Trophoblast cell (in vitro differentiated cells and primary cell): ENCODE measurements at places on chromosomes 3 and 15.

DNA sequence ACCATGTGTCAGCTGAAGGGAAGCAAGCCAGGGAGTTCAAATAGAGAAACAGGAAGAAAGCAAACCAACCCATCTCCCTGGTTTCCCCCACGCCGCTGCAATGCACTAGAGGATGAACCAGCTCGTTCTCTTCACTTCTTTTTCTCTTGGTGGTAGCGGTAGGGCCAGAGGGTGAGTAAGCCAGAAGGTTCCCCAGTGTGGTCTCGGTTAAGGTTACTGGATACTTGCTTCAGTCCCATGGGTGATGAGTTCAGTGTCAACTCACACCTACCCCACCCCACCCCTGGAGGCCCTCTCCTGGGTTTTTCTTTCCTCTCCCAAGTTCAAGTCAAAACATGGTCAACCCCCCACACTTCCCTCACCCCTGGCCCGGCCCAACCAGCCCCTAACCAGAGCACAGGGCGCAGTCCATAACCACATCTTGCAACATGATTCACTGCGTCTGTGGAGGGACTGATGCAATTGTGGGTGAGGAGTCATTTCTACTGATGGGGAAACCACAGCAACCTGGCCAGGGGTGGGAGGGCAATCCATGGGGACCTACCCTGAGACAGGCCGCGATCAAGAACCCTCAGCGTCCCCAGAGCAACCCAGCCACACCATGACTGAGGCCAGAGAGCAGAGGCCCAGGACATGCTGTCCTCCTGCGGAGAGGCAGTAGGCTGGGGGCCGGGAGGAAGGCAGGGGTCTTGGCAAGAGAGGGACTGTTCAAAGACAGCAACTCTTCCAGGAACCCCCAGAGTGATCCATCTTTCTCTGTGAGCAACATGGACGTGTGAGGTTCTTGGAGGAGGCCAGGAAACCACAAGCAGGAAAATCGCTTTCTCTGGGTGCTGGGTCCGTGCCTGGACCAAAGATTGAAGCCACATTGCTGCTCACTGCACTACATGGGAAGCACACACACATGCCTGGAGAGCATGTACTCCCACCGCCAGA, 276.6 kb downstream of the UACA start:
- DNase-seq = peak; percentile 75
- no peaks in the 10 kb centered on the region for H3K4me1 ChIP-seq
- no peaks in the 10 kb centered on the region for H3K36me3 ChIP-seq
- H3K27me3 ChIP-seq = no peaks in the 10 kb centered on the region
- H3K27ac ChIP-seq = no peak overlapping the region

GRCh38 chr3:46673151-46674030, 20.1 kb downstream of the ALS2CL start:
- H3K27ac ChIP-seq = no peak overlapping the region
- no peak for DNase-seq
- H3K4me1 ChIP-seq = no peaks in the 10 kb centered on the region
- peaks cover 4% of the 10 kb centered on the region for H3K36me3 ChIP-seq

- H3K4me3 ChIP-seq = no peak overlapping the region
- DNase-seq = peak; percentile 14
- H3K4me1 ChIP-seq = no peaks in the 10 kb centered on the region
- H3K27me3 ChIP-seq = no peaks in the 10 kb centered on the region
- no peaks in the 10 kb centered on the region for H3K36me3 ChIP-seq
- H3K27ac ChIP-seq = no peak overlapping the region
These were observed 532.8 kb upstream of the TGFBR2 start for GRCh38 chr3:30073622-30074021.

DNA sequence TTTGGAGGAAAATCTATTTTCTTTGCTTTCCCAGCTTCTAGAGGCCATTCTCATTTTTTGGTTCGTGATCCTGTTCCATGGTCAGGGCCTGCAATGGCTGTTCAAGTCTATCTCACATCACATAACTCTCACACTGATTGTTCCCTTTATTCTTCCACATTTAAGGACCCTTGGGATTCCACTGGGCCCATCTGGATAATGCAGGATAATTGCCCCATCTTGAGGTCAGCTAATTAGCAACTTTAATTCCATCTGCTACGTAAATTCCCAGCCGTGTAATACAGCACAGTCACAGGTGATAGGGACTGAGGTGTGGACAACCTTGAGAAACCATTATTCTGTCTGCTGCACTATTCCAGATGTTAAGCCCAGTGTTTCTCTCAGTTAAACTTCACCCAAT, 311.6 kb upstream of the CNTN4 start:
- H3K4me1 ChIP-seq = no peaks in the 10 kb centered on the region
- H3K27me3 ChIP-seq = no peaks in the 10 kb centered on the region
- no peak overlapping the region for H3K27ac ChIP-seq

DNA sequence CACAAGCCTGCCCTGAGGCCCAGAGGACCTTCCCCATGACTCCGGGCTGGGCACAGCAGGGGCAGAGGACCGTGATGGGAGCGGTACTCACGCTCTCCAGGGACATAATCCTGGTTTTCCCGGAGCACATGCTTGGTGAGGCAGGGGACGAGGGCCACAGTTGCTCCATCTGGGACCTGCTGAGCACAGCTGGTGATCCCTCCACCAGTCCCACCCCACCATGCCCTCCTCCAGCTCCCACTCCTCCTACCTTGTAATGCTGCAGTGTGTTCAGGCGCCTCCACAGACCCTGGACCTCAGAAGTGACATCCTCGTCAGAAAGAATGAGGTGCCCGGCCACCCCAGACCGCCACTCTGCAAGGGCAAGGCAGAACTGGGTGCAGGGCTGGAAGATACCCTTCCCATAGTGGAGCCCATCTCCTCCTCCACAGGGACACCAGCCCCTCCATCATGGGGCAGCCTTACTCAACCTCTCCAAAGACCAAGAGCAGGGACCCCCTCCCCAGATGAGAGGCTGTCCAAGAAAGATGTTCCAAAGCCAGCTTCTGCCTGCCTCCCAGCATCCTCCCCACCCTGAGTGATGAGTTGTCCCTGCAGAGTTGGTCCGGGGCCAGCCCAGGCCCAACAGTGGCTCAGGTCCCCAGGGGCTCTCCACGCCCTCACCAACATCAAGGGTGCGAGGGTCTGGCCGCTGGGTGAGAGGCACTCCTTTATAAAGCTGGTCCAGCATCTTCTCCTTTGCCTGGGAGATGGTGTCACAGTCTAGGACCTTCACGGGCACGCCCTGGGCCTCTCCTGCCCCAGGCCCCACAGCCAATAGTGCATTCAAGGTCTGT, 19.5 kb downstream of the PLXNB1 start:
- no peak for DNase-seq
- H3K36me3 ChIP-seq = peaks cover 97% of the 10 kb centered on the region
- no peaks in the 10 kb centered on the region for H3K4me1 ChIP-seq
- H3K4me3 ChIP-seq = no peak overlapping the region
- H3K27me3 ChIP-seq = no peaks in the 10 kb centered on the region

DNA sequence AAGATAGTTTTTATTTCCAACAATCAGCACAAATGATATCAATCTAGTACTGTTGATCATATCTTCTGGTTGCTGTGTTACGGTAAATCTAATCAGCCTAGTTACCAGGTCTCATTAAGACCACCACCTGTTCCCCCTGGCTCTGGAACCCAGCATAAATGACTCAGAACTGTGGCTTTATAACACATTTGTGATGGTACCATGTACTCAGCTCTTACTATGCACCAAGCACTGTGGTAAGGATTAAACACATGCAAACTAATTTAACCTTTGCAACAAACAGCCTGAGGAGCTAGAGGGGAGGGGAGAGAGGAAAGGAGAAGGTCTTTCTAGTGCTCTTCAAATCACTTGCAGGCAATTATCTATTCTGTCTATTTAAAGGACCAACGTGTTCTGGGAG, 173.9 kb upstream of the LMCD1 start:
- H3K36me3 ChIP-seq = no peaks in the 10 kb centered on the region
- H3K4me3 ChIP-seq = no peak overlapping the region
- H3K27me3 ChIP-seq = no peaks in the 10 kb centered on the region
- no peak for DNase-seq
- H3K27ac ChIP-seq = no peak overlapping the region

GRCh38 chr15:73600413-73601335, 32.5 kb downstream of the NPTN start:
- H3K4me1 ChIP-seq = peaks cover 10% of the 10 kb centered on the region
- no peak for DNase-seq
- peak overlapping the region; percentile 16 for H3K27ac ChIP-seq
- no peaks in the 10 kb centered on the region for H3K36me3 ChIP-seq
- H3K4me3 ChIP-seq = no peak overlapping the region

DNA sequence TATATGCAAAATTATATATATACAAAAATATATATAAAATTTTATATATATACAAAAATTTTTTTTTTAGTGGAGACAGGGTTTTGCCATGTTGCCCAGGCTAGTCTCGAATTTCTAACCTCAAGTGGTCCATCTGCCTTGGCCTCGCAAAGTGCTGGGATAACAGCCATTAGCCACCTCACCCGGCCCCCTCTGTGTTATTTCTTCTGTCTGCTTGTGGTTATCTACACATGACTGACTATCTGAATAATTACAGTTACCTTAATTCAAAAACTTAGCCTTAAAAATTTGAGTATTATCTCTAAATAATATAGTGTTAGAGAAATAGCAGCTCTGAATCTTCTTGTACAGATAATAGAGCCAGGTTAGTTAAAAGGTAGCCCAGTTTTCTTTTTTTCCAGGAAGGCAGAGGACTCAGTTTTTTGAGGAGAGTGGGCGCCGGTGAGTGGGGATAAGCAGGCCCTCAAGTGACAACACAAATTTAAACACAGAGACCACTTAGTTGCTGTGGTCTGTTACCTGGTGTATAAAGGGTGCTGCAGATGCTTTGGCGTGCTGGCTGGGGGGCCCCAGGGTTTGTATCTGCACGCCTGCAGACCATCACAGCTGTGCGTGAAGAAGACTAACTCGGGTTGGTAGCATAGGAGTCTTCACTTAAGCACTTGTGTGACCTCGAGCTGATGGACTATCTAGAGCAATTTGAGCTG, 83.7 kb downstream of the TRAK1 start:
- H3K27me3 ChIP-seq = no peaks in the 10 kb centered on the region
- no peak for DNase-seq

- H3K4me1 ChIP-seq = no peaks in the 10 kb centered on the region
- H3K27ac ChIP-seq = no peak overlapping the region
- no peaks in the 10 kb centered on the region for H3K27me3 ChIP-seq
- DNase-seq = no peak
- H3K4me3 ChIP-seq = no peak overlapping the region
These were observed 158.2 kb upstream of the ARHGEF26 start for GRCh38 chr3:153963012-153963411.

- no peaks in the 10 kb centered on the region for H3K27me3 ChIP-seq
- H3K4me1 ChIP-seq = peaks cover 2% of the 10 kb centered on the region
- DNase-seq = peak; percentile 84
- no peak overlapping the region for H3K27ac ChIP-seq
- H3K36me3 ChIP-seq = peaks cover 23% of the 10 kb centered on the region
These were observed 31.5 kb upstream of the LDHAL6B start for GRCh38 chr15:59174835-59175831.

DNA sequence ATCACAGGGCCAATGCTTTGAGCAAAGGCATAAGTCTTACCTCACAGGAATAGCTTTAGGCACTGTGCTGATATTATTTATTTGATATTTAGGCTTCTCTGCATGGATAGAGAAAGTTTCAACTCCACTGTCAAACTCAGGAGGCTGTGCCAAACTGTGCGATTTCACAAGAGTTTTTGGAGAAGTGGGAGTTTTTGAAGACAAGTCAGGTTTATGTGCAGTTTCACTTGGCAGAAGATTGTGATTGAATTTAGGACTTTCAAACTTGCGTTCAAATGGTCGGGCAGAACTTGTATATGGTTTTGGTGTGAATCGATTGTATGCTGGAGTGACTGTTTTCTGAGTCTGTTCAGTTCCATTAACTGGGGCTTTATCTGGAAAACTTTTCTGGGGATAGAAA, 113.7 kb downstream of the TJP1 start:
- DNase-seq = no peak
- peaks cover 36% of the 10 kb centered on the region for H3K36me3 ChIP-seq
- H3K4me3 ChIP-seq = no peak overlapping the region
- H3K4me1 ChIP-seq = no peaks in the 10 kb centered on the region

DNA sequence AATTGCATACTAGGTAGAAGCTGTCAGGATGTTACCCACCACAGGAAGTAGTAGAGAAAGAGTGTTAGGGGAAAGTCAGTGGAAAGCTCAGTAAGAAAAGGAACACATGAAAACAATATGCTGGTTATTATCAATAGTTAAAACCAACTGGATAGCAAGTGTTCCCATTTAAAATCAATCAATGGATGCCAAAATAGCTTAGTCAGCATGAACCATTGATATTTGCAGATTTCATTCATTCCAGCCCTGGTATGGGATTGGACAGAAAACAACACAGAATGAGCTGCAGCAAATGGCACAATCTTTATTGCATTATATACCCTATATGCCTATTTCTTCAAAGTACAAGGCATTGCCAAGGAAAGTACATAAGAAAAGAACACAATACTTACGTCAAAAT, 293.7 kb downstream of the EPHA6 start:
- H3K27ac ChIP-seq = no peak overlapping the region
- no peaks in the 10 kb centered on the region for H3K36me3 ChIP-seq
- no peaks in the 10 kb centered on the region for H3K4me1 ChIP-seq
- H3K27me3 ChIP-seq = no peaks in the 10 kb centered on the region
- DNase-seq = no peak

GRCh38 chr15:52232327-52232726, 41.1 kb upstream of the GNB5 start:
- no peak overlapping the region for H3K27ac ChIP-seq
- H3K4me3 ChIP-seq = no peak overlapping the region
- H3K4me1 ChIP-seq = peaks cover 11% of the 10 kb centered on the region
- no peaks in the 10 kb centered on the region for H3K27me3 ChIP-seq

GRCh38 chr3:185387646-185388045, 24.7 kb downstream of the MAP3K13 start:
- H3K4me3 ChIP-seq = no peak overlapping the region
- no peaks in the 10 kb centered on the region for H3K36me3 ChIP-seq

- H3K27me3 ChIP-seq = no peaks in the 10 kb centered on the region
- H3K4me3 ChIP-seq = no peak overlapping the region
- DNase-seq = no peak
- no peak overlapping the region for H3K27ac ChIP-seq
- peaks cover 4% of the 10 kb centered on the region for H3K4me1 ChIP-seq
These were observed 203.8 kb downstream of the TCF12 start for GRCh38 chr15:57122080-57122840.

DNA sequence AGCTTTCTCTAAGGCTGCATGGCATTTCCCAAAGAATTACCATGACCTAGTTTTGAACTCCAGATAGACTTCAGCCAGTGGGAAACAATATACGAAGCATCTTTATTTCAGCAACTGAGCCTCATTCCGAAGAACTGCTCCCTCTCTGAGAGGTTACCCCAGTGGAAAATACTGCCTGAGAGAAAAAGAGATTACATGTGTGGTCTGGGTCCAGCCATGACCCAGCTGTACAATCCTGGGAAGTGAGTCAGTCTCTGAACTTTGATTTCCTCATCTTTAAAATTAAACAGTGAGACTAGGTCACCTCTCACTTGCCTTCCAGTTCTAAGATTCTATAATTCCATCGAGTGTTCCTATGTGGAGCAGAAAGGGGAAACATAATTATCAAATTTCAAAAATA, 42.4 kb downstream of the TNIK start:
- H3K27me3 ChIP-seq = no peaks in the 10 kb centered on the region
- peak; percentile 49 for DNase-seq
- H3K36me3 ChIP-seq = no peaks in the 10 kb centered on the region
- H3K4me1 ChIP-seq = no peaks in the 10 kb centered on the region

- H3K4me3 ChIP-seq = no peak overlapping the region
- no peaks in the 10 kb centered on the region for H3K27me3 ChIP-seq
- H3K36me3 ChIP-seq = no peaks in the 10 kb centered on the region
- DNase-seq = no peak
- no peak overlapping the region for H3K27ac ChIP-seq
- H3K4me1 ChIP-seq = no peaks in the 10 kb centered on the region
These were observed 689.1 kb upstream of the LMCD1 start for GRCh38 chr3:7812490-7812889.

- no peaks in the 10 kb centered on the region for H3K4me1 ChIP-seq
- H3K4me3 ChIP-seq = no peak overlapping the region
- H3K27me3 ChIP-seq = no peaks in the 10 kb centered on the region
- no peak overlapping the region for H3K27ac ChIP-seq
- H3K36me3 ChIP-seq = peaks cover 3% of the 10 kb centered on the region
These were observed 57.9 kb downstream of the ARMC8 start for GRCh38 chr3:138245026-138245425.
